Suppressor macrophage (primary cell): ENCODE measurements at places on chromosomes 11 and 22.

DNA sequence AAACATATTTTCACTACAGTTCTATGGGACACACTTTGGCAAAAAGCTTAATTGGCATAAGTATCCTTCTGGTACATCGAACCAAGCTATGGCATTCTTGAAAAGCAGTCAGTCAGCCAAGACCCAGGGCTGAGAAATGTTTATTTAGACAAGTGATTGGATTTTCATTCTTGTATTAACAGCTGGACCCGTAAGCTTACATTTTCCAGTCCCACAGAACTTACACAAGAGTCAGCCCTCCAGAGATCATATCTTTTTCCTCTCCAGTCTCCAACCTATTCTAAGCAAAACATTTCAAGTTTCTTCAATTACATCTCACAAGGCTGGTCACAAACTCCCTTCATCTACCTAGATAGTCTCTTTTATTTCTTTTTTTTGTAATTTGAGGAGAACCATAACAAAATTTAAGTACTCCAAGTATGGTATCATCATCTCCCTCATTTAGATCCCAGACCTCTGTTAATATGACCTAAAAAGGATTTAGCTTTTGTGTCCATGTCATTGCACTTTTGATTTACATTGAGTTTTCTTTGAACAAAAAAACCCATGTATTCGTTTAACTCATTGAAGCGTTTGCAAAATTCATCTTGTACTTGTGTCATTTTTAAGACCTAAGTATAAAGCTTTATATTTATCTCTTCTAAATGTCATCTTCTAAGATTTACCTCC is 67.9 kb upstream of the GRK3 start:
- DNase-seq, result no peak

DNA sequence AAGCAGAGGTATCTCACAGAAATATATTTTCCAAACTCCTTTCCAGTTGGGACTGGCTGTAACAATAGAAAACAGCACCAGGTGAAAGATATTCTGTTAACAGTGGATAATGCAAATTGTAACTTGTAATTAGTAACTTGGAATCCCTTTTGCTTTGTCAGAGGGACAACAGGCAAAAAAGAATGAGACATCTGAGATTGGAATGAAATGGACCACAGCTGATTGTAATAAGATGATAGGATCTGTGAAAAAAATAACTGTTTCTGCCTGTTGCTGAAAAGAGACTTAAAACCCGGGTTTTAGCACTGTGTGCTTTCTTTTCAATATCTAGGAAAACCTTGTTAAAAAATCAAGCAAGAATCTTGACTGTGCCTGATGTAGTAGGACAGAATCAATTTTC is 655.7 kb downstream of the METTL15 start:
- DNase-seq, result no peak

DNA sequence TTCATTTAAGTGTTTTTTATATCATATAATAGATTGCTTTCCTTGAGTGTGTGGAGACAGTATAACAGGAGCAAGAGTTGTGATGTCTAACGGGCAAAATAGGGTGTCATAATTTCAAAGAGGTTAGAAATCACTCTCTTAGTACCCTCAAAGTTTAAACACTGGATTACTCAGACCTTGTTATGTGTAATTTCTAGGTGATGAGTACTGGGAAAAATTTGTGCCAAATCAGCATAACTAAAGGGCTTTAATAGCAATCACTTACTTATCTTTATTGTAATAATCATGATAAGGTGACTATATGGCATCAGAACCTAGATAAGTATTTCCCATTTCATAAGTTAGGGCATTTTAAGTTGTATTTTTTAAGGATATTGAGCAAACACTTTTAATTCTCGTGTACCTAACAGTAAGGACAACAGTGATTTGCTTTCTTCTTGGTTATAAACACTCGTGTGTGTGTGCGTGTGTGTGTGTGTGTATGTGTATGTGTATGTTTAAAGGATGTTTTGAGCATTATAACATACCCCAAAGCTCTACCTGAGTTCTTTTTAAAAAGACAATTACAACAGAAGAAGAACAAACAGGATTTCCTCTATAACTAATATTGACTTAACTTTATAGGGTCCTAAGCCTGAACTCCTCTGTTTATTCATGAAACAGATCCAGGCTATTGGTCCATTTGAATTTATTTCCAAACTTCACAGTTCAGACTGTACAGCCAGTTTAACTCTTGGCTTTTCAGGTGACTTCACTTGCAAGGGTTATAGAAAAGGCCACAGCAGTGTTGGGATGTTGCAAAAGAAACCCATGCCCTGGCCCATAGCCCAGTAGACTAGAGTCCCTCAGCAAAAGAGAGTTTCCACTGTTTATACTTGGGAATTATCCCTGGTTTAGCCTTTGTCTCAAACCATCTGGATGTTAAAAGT is 23.7 kb upstream of the PDE3B start:
- DNase-seq, result no peak

DNA sequence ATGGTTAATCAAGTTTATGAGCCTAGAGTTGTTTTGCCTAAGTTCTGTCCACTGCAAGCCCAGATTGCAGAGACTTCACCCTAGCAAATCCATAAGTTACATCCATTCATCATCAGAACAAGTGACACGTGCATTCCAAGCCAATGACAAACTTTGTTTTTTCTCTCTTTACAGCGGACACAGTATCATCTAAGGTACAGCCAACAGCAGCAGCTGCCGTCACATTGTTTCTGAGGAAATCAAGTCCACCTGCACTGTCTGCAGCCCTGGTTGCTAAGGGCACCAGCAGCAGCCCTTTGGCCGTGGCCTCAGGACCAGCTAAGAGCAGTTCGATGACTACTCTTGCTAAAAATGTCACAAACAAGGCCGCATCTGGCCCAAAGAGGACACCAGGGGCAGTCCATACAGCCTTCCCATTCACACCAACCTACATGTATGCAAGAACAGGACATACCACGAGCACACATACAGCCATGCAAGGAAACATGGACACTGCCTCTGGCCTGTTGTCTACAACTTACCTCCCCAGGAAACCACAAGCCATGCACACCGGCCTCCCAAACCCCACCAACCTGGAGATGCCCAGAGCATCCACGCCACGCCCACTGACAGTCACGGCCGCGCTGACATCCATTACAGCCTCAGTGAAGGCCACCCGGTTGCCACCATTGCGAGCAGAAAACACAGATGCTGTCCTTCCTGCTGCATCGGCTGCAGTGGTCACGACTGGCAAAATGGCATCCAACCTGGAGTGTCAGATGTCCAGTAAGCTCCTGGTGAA is 155.8 kb downstream of the C11orf91 start:
- DNase-seq, result no peak

DNA sequence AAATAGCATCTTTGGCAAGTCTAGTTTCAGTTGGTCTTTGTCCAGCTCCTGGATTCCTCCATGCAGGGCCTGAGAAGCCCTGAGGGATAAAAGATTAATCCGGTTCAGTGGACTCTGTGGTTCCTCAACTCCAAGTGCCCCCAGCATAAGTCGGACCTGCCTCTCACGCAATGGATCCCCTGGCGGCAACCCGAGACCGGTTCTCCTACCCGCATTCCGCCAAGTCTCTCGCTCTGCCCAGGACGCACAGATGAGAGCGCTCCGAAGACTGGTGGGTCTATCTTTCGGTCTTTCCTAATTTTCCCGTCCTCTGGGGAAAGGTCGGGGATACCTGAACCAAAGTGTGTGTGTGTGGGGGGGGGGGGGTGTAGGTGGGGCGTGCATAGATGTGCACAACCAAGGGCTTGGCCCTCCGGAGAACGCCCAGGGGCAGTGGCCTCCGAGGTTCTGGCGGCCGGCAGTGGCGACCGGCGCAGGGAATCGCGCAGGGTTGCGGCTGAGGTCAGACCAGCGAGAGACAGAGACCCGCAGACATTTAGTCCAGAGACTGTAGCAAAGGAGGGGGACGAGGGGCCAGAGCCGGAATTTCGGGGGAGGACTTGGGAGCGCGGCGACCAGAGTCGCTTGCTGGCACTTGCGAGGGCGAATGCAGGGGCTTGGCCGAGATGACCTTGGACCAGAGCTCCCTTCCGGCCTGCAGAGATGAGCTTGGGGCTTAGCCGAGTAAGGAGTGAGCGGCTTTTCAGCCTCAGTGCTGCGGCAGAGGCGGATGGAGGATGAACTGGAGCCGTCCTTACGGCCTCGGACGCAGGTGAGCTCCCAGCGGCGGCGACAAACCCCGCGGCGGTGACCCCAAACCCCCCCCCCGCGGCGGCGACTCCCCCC is 712 bp upstream of the SLC2A11 start:
- peak; percentile 37 for DNase-seq

GRCh38 chr11:125941619-125942611 is 3.9 kb upstream of the VSIG10L2 start:
- peak; percentile 1 for DNase-seq

- peak; percentile 10 for DNase-seq
Measured at GRCh38 chr11:8090756-8091155, 9.7 kb downstream of the TUB start.

- no peak for DNase-seq
Measured at GRCh38 chr11:119591836-119592310, 137.1 kb downstream of the NECTIN1 start.

DNA sequence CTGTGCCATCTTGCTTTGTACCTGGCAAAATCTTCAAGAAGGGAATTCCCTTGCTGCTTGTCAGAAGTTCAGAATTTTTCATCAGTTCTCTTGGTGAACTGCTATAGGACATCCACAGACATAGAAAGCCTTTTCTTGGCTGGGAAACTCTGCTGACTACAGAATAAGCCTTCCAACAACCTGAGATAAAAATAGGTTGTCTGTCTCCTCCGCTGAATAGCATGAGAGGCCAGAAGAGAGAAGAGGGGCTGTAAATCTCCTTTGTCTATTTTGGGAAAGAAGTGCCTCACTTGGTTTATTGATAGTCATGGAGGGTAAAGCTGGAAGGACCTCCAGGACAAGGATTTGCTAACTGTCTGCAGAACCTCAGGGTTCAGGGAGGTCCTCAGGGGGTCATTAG is 48.2 kb downstream of the C11orf91 start:
- DNase-seq, result no peak

- no peak for DNase-seq
Measured at GRCh38 chr22:46500201-46500600, 37.2 kb downstream of the CELSR1 start.

DNA sequence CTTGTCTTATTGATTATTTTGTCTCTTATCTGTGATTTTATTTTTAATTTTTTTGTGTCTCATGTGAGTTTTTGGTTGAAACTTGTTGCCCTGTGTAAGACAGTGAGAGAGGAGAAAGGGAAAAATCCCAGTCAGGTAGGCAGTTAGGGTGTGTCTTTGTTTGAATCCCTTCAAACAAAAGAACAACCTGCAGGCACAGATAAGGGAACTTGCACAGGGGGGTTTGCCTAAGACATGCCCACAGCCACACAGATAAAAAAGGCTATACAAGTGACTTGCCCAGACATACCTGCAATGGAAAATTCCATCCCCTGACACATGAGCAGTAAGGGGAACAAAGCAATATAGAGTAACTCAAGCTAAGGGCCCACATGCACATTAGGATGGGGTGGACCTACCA is 127.8 kb upstream of the PLET1 start:
- DNase-seq, result no peak
